SJSA1 (cell line): ENCODE measurements at places on chromosomes 11 and 22. TPM values are rescaled to one million over a fixed set of nuclear protein-coding genes. Genes with fewer than 3 reads are reported as not detected.

DNA sequence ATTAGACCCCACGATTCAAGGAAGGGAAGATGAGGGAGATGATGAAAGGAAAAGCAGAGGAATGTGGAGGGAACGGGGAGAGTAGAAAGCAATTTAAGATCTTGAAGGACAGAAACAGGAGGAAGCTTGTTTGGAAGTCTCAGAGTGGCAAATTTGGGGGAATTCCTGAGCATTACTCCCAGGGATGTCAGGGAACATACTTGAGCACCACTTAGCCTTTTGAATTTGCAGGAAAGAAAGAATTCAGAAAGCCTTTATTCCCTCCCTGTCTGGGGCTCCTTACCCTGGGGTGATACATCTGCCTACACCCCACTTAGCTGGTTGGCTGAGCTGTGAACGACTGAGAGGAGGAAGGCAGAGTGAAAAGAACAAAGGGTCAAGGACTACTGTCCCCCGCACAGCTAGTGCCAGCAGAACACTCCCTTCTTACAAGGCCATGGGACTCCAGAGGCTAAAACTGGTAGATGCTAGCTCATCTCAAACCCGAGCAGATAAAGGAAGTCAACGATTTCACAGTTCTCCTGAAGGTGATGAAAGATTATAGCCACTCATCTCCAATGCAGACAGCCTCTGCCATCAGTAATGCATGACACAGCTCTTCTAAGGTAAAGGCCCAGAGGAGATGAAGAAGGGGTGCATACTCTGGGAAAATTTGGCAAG lies 84.0 kb upstream of the AKIP1 start:
- DNase-seq: no peak

DNA sequence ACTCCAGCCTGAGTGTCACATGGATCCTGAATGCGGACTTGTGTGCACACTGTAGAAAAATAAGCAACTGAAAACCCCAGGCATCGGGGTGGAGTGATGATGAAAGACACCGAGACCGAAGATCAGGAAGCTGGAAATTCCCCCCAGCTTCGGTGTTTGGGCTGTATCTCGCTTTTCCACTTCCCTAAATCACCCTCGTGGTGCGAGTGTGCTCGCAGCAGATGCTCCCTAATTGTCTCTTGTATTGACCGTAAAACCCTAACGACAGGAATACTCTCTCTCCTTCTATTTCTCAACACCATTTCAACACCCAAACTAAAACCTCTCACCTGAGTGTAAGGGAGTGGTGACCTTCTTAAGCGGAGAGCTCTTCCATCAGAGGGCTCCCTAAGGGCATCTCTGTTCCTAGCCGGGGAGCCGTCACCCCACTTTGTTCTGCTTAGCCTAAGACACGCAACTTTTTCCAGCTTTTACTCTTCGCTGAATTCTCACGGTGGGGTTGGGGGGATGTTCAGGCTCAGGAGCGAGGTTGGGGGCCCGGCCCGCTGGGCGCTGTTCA lies 635 bp upstream of the GRK3 start:
- DNase-seq: no peak

GRCh38 chr11:95884376-95884775 lies 39.5 kb downstream of the MTMR2 start:
- no peak for DNase-seq

- DNase-seq: no peak
Measured at GRCh38 chr11:57353852-57354251, 15.7 kb downstream of the P2RX3 start.

The MFNG gene
- not detected in 2 replicates for total RNA-seq
